ENCODE measurements at places on chromosomes 4 and X.
A peak's percentile ranks its signal among the peaks of the same experiment; 100 is the strongest.

DNA sequence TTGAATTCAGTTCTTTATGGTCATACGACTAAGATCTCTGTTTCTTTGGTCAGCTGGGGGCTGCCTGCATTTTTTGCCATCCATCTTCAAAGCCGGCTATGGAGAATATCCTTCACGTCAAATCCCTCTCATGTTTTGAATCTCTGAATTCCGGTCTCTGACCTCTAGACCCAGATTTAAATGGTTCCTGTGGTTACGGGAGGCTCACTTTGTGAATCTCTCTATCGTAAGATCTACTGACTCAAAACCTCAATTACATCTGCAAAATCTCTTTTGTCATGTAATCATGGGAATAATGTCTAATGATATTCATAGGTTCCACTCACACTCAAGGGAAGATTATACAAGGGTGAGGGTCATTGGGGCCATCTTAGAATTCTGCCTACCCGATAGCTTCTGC is 5.7 kb upstream of the MPC1L start:
- no peak for DNase-seq

- DNase-seq = no peak
These were observed 1157.0 kb upstream of the INTU start for GRCh38 chr4:126475730-126476129.

DNA sequence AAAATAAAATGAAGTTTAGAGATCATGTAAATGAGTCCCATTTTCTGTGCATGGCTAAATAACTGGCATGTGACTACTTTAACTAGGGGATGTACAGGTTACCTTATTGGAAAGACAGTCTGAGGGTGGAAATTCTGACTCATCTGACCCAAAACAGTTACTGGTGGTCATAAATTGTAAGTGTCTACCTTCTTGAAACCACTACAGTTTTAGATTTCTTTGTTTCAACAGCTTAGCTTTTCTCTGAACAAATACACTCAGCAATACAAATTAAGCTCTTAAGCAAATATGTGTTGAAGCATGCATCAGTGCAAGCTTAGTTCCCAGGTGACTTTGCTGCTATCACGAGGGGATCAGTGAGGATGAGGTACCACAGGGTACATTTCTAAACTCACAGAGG is 60.7 kb upstream of the PGM2 start:
- DNase-seq = peak; percentile 18

- DNase-seq = no peak
These were observed 35.8 kb downstream of the PDE5A start for GRCh38 chr4:119592830-119593229.

- DNase-seq = peak; percentile 21
These were observed 68.3 kb downstream of the FMR1NB start for GRCh38 chrX:148049441-148049840.

DNA sequence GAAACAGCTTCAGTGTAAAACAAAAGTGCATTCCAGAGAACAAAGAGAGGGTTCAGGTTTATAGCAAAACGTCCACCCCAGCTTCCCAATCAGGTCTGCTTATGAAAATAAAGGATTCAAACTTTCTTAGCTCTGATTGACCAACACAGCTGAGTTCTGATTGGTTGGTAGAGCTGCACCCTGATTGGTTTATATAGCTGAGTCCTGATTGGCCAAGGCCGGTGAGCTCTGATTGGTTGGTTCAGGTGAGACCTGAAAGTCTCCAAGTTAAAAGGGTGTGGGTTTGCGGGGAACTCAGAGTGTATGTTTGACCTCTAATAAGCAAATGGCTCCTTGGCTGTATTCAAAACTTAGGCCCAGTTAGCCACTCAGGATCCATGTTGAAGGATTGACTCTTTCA is 20.9 kb downstream of the CLRN2 start:
- no peak for DNase-seq

DNA sequence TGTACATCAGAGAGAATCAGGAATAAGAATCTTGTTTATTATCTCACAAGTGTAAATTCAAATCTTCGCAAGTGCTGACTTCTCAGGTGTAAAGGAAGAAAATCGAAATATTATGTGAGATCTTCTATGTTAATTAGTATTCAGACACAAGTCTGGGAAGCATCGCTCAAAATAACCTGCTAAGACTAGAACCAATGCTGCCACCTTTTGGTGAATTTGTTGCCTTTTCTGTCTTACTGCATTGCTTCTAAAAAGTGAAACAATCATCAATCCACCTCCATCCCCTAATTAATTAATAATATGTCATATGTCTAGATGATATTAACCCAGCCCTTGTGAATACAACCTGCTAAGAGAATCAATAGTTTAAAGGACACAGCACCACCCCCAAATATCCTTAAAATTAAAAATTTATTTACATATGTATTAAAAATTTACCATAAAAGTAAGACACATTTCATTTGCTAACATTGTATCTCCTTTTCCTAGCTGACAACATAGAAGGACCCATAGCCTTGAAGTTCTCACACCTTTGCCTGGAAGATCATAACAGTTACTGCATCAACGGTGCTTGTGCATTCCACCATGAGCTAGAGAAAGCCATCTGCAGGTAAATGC is 3.5 kb downstream of the EPGN start:
- DNase-seq = peak; percentile 16

GRCh38 chr4:134019657-134020056 is 181.9 kb downstream of the PABPC4L start:
- no peak for DNase-seq

DNA sequence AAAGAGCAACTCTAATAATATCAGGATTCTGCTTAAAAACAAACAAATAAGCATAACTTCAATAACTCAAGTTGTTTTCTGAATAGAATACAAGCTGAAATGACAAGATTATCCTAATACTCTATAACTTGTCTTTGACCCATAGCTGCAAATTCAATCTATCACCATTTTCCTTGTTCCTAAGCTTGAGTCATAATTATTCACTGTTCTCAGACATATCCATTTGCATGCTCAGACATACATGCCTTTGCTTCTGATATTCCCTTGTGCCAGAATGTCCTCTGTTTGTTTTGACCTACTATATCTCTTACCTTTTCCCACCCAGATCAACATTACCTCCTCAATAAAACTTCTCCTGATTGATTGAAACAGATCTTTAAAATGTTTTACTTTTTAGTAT is 109.7 kb downstream of the SNCA start:
- no peak for DNase-seq

DNA sequence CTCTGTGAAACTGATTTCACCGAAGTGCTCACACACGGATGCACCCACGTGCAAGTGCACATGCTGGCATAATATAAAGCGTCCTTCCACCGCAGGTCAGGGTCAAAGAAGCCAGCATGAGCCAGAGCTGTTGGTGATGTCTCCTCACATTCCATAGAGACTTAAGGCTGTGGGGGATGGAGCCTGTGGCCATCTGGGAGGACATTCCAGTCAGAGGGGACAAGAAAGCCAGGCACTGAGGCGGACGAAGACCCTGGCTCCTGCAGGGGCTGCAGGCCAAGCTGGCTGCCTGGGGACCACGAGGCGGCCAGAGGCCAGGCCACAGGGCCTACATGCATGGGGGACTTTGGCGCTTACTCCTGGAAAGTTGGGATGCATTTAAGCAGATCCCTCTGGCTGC is 7.7 kb downstream of the RNF212 start:
- no peak for DNase-seq

GRCh38 chr4:27775156-27775555 is 914.5 kb downstream of the STIM2 start:
- DNase-seq = no peak

GRCh38 chrX:9252182-9252581 is 212.7 kb upstream of the TBL1X start:
- no peak for DNase-seq

GRCh38 chrX:9678215-9678965 is 87.3 kb downstream of the GPR143 start:
- DNase-seq = no peak

- DNase-seq = no peak
These were observed 44.8 kb downstream of the EDNRA start for GRCh38 chr4:147525494-147526271.

DNA sequence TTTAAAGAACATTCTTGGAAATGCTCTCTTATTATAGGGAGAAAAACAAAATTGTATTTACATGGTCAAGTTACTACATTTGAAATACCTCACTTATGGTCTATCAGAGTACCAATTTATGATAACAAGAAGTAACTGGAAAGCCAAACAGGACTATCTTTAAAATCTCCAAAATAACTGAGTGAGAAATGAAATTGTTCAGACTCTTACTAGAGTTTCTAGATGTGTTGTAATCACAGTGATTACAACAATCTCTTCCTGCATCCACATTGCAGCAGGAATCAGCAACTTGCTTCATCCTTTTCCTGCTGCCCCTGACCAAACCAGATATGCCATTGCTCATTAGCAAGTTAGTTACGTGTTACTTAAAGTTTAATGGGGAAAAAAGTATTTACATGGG is 245.2 kb upstream of the SMIM31 start:
- DNase-seq = no peak

- no peak for DNase-seq
These were observed 521.9 kb upstream of the BOD1L1 start for GRCh38 chr4:14149176-14150053.

GRCh38 chrX:48956728-48957414 is 536 bp downstream of the OTUD5 start:
- DNase-seq = no peak

DNA sequence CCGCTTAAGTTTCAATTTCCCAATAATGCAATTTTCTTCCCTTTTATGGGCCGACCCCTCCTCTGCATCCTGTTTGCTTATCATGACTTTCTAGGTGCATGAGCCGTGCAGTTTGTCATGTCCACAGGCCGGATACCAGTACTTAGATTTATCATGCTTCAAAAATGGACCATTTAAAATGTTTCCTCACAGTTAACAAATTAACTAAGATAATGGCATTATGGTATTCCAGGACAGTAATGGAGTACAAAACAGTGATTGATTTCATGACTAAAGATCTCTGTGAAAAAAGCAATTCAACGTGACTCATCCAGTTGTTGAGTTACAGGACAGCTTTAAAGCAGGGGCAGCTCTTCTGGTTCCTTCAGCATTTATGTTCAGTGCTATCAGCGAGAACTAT is 23.0 kb downstream of the SNX25 start:
- no peak for DNase-seq

- DNase-seq = peak; percentile 33
These were observed 26.0 kb downstream of the ADH4 start for GRCh38 chr4:99117876-99118693.

- DNase-seq = no peak
These were observed 1615.3 kb downstream of the PCDH18 start for GRCh38 chr4:135917011-135917410.

GRCh38 chr4:36348403-36348938 is 67.1 kb downstream of the DTHD1 start:
- peak; percentile 68 for DNase-seq

- no peak for DNase-seq
These were observed 28.6 kb downstream of the TEX13A start for GRCh38 chrX:105191878-105192277.

- DNase-seq = no peak
These were observed 57.1 kb downstream of the ELF4 start for GRCh38 chrX:130053236-130053635.

GRCh38 chrX:47448165-47448806 is 34.7 kb downstream of the ZNF41 start:
- no peak for DNase-seq

GRCh38 chrX:10171249-10171648 is 14.5 kb downstream of the CLCN4 start:
- DNase-seq = no peak

- no peak for DNase-seq
These were observed 28.2 kb upstream of the CENPU start for GRCh38 chr4:184762100-184762499.

GRCh38 chr4:175070444-175070843 is 152.3 kb downstream of the ADAM29 start:
- no peak for DNase-seq

DNA sequence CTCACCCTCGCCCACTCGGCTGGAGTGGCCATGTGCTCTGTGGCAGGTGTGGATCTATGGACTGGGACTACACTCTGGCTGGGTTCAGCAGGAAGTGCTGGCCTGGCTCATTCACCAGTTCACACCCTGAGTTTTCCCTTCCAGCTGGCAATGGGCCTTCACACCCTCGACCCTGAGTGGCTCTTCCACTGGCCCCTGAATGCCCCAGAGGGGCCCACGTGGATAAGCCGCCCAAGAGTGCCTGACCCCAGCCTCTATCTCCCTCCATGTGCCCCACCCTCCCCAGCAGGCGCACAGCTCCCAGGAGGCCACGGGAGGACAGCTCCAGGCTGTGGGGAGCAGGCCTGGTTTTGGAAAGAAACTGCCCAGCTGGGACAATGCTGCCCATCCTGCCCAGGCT is 234.1 kb downstream of the AFAP1 start:
- DNase-seq = no peak

DNA sequence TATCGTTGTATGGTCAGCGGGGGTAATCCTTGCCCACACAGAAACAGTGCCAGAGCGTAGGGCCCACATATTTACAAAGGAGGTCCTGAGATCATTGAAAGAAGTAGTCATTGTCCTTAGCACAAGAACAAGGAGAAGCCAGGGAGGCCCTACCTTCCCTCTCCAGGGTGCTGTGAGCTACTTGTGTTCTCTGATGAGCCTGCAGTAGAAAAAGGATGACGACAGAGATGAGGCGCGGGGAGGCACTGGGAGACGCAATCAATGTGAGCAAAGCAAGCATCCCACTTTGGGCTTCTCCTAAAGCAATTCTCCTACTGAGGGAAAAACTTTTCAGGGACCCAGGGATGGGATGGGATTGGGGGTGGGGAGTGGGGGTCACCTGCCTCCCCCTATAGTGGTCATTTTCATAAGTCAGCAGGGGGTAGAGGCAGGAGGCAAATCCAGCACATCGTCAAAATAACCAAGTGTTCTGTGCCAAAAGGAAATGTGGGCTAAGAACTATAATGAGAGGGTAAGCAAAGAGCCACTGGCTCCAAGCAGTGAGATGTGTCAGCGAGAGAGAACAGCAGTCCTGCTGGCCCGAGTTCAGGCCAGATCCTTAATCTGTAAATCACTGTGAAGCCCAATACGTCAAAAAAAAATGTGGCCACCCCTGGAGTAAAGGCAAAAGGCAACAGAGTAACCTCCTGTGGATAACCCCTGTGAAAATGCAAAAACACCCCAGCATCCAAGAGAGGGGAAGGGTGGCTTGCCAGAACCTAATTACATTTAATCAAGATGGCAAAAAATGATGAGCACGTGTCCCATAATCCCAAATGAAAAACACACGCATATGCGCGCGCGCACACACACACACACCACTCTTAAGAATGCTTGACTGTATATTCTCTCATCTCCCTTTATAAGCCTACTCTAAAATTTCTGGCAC is 136.6 kb upstream of the HHIP start:
- DNase-seq = no peak

- peak; percentile 28 for DNase-seq
These were observed 2.0 kb upstream of the NKX3-2 start for GRCh38 chr4:13546142-13546940.

DNA sequence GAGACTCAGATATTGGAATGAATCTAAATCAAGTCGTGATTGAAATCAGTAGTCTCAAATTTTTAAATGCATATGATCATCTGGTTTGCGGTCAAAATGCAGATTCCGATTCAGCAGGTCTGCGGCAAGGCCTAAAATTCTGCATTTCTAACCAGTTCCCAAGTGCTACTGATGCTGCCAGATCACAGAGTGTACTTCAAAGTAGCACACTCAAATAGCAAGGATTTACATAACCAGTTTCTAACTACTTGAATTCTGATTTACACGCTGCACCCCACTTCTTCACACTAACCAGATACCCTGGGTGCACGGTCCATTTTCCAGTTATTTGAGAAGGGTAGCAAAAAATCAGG is 752 bp downstream of the MBTPS2 start:
- no peak for DNase-seq

Data from GM20000 (cell line).